Activated T-cell treated with anti-CD3 and anti-CD28 coated beads, Interleukin-2, amount 50 U/mL, for 72 hours (primary cell): ENCODE measurements at places on chromosomes 4 and X. TPM values are rescaled to one million over a fixed set of nuclear protein-coding genes. Genes with fewer than 3 reads are reported as not detected.

Gene IL21
- total RNA-seq = 14.2 TPM

DNA sequence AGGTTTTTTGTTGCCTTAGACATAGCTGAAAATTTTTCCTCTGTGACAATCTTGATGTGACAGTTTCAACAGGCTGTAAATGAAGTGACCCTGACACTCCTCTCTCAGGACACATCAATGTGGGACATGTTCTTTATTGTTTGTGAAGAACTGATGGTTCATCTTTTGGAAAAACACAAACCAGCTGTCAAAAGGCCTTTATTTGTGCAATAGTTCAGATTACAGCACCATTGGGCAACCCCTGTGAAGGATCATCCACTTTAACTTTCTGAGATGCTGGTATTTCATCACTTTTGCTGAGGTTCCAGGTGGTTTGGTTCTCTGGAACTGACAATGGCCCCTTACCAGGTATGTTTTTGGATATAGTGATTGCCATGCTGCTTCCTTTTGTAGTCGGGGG is 40.3 kb downstream of the OSTC start:
- no peak for DNase-seq
- no peaks in the 10 kb centered on the region for H3K4me1 ChIP-seq
- H3K27ac ChIP-seq = no peak overlapping the region
- H3K36me3 ChIP-seq = no peaks in the 10 kb centered on the region

DNA sequence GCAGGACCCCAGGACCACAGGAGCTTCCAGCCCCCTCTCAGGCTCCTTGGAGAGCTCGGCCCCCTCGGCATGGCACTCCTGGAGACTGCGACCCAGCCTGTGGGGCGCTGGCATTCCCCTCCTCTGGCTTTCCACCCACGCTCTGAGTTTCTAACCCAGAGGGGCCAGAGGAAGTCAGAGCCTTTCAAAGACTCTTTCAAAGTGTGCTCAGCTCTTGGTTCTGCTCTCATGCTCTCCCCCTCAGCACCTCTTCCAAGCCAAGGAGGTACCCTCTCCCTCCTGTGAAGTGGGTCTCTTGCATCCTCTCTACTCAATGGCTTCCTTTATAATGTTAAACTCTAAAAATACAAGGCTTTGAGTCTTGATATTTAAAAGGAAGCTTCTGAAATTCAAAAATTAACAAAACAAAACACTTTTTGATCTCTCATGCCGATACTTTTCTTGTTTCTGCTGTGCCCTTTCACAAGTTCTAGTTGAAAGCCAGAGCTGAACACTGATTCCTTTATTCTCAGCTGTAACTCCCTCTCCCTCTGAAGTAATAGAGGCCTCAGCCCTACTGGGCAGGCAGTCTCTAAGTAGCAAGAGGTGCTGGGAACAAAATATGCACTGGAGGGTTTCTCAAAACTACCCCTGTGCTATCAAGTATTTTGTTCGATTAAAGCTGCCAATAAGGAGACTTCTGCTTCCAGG is 82.8 kb downstream of the NAT8L start:
- DNase-seq = peak; percentile 13
- peaks cover 28% of the 10 kb centered on the region for H3K4me1 ChIP-seq
- no peaks in the 10 kb centered on the region for H3K36me3 ChIP-seq
- no peaks in the 10 kb centered on the region for H3K27me3 ChIP-seq
- peak overlapping the region; percentile 51 for H3K4me3 ChIP-seq

Gene AWAT2
- total RNA-seq = not detected

DNA sequence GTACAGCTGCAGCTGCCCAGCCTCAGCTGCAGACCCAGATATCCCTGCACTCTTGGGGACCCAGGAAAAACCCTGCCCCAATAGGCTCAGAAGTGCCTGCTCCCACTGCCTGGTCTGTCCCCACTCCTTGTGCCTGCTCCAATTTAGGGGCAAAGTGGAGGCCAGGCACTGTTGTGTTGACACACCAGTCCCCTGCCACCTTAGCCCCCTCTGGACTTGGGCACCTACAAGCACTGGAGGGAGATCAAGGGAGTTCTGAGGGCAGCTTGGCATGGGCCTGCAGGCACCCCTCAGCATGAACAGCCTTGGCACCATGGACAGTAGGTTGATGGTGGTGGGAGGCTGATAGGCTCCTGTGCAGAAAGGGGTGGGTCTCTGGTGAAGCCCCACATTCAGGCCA is 2020.8 kb upstream of the ADGRL3 start:
- H3K36me3 ChIP-seq = no peaks in the 10 kb centered on the region
- DNase-seq = no peak
- H3K27me3 ChIP-seq = no peaks in the 10 kb centered on the region
- H3K4me1 ChIP-seq = no peaks in the 10 kb centered on the region

GRCh38 chrX:39855748-39856129 is 242.0 kb downstream of the BCOR start:
- peak overlapping the region; percentile 96 for H3K4me3 ChIP-seq
- DNase-seq = peak; percentile 87
- no peaks in the 10 kb centered on the region for H3K27me3 ChIP-seq
- H3K36me3 ChIP-seq = peaks cover 12% of the 10 kb centered on the region
- no peak overlapping the region for H3K27ac ChIP-seq

Gene VCX3B
- not detected for total RNA-seq

Gene GYG2
- not detected for total RNA-seq

Gene CXXC4
- not detected for total RNA-seq

GRCh38 chrX:150790021-150790420 is 96.8 kb downstream of the MTMR1 start:
- H3K36me3 ChIP-seq = no peaks in the 10 kb centered on the region
- no peak overlapping the region for H3K4me3 ChIP-seq
